ENCODE measurements at places on chromosomes 12 and 14.
A peak's percentile ranks its signal among the peaks of the same experiment; 100 is the strongest.

DNA sequence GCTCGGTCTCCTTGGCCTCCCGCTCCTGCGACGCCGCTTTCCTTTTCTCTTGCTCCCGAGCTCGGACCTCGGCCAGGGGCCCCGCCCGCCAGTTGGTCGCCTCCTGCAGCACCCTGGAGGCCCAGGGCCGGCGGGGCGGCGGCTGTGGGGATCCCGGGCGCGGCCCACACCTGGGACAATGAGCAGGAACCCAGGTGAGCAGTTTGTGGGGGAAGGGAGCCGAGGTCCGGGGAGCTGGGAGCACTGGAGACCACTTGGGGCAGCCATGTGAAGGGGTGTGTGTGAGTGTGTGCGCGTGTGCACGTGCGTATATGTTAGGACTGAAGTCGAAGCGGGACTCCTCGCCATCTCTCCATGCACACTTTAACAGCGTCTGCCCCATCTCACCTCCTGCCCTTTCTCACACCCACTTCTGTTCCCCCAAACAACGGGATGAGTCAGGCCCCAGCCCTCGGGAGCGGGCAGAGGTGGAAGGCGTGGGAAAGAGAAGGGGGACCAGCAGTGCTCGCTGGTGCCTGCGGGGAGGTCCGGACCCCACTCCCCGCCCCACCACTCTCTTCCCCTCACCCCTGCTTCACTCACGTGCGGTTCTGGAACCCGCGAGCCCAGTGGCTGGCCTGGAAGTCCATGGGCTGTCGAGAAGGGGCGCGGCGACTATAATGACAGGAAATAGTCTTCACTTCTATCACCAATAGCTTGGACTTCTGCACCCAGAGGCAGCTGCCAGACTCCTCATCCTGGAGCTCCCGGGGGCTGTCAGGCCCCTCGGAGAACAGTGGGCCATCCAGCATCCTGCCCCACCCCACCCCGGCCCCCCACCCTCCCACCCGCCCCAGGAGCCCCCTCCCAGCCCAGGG, 450 bp downstream of the DDN start:
- DNase-seq = peak; percentile 54

DNA sequence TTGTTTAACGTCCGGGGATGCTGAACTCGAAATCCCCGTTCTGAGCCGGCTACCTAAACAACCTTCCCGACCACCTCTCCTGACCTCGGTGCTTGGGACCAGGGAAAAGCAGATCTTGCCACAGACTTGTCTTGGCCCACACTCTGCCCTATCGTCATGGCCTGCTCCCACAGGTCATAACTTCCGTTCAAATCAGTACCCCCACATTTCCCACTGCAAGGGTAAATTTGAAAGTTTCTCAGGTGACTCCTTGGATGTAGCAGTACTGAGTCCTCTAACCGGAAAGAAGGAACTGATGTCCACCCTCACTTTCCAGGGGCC, 612 bp upstream of the RBM23 start:
- no peak for DNase-seq

DNA sequence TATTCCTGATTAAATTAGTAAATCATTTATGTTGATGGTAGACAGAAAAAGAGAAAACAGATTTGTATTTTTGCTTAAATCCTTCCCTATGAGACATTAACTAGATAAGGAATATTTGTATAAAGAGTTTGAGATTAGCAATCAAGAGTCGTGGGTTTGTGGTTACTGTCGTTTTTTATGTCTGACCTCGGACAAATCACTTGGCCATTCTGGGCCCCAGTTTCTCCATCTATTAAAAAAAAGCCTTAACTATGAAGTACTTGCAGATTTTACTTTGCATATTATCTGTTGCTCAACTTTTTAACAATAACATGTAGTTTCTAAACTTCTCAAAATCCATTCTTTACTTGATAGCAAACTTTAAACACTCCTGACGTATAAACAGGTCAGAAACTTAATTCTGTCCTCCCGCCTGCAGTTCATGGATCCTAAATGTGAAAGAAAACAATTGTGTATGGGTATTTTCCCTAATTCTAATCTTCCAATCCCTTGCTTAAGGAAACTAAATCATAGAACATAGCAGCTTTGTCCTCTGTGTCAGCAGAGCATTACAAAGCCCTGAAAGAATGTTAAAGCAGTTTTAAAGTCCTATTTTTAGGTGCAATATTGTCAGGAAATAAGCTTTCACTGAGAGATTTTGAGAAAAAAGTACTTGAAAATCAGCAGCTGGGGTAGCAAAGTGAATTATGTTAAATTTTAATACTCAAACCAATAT, 118.2 kb downstream of the GPR135 start:
- DNase-seq = no peak

- no peak for DNase-seq
Observed at GRCh38 chr12:129538137-129538536, 365.7 kb downstream of the TMEM132D start.

DNA sequence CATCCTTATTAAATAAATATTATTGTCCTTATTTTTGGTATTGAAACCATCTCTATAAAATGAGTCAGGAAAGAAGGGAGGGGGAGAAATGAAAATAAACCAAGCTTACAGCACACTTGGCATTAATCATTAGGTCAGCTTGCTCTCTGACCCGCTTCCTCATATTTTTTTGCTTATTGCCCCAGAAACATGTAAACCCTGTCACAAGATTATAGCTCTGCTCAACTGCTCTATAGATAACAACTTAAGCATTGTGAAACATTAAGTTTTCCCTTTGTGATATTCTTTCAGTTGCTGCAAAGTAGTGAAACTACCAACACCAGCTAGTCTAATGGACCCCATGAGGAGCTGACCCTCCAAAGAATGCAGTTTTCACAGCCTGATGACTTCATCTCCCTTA, 819.5 kb downstream of the SLC16A7 start:
- no peak for DNase-seq

- DNase-seq = peak; percentile 19
Observed at GRCh38 chr12:82593901-82594396, 92.8 kb upstream of the TMTC2 start.

DNA sequence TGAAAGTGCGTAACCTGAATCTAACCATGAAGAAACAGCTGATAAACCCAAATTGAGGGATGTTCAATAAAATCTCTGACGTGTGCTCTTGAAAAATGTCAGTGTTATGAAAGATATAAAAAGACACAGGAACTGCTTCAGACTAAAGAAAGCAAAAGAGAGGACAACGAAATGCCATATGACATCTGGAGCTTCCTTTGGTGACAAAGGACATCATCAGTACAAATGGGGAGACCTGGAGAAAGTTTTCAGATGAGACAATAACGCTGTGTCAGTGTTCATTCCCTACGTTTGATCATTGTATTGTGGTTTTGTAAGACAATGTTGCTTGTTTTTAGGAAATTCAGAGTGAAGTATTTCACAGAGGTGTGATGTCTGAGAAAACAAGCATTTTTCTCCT, 125.9 kb upstream of the MAP1LC3B2 start:
- DNase-seq = no peak

- no peak for DNase-seq
Observed at GRCh38 chr12:17028348-17028747, 422.4 kb upstream of the LMO3 start.

DNA sequence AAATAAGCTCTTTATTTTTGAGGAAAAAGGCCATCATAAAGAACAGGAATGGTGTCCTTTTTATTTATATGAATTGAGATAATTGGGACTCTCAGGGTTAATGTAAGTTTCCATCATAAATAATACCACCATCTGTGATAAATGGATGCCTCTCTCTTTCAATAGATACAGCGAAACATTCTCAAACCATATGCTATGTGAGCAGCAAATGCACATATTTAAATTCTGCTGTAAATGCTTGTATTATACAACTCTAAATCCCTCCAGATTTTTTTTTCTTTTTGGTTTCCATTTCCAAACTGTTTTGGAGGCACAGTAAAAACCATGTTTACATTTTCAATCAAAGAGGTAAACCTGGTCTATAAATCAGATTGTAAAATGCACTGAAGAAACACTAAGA, 132.3 kb downstream of the TMEM132C start:
- DNase-seq = peak; percentile 65

DNA sequence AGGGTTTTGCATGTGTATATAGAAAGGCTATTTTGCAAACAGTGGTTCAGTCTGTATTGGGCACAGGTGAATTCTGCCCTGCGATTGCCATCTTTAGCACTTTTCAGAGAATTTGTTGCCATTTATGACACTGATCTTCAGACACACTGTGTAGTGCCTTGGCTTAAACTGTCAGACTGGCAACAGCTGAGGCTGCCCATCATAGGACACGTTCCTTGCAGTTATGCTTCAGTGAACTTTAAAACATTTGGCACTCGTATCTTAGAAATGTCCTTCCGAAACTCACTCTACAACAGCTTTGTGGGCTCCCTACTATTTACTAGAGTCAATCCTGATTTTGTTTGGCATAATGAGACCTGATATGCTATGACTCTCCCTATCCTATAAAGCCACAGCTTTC, 29.1 kb downstream of the AP5M1 start:
- no peak for DNase-seq

- DNase-seq = no peak
Observed at GRCh38 chr12:32606443-32606842, 72.7 kb upstream of the DNM1L start.

DNA sequence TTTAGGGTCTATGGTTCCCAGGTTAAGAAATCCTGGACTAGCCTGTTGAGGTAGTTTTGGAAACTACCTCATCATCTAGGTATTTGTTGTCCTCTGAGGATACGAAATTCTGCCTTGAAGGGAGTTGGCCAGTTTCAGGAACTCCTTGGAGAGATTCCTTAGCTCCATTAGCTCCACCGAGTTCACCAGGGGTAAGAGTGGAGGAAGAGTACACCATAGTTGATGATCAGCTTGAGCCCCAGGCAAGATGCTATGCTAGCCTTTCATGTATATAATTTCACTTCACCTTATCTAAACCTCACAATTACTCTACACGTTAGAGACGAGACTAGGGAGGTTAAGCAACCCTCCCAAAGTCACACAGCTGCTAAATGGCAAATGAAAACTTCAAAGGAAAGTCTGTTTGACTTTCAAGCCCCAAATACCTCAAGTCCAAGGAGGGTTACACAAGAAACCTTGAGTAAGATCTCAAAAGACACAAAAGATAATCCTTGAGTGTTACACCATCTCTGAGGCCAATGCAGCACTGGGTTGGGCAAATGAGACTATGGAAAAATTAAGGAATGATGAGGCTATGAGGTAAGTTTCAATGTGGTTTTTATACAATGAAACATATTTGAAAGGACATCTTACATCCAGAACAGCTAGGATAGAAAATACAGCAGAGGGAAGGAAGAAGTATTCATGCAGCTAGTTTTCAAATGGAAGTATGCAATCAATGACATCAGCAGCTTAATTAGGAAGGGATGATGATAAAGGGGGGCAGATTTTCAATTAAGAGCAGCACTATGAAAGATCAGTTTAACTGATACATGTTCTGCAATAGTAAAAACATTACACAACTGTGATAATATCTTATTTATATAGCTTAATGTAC, 97.2 kb upstream of the KRAS start:
- DNase-seq = no peak

DNA sequence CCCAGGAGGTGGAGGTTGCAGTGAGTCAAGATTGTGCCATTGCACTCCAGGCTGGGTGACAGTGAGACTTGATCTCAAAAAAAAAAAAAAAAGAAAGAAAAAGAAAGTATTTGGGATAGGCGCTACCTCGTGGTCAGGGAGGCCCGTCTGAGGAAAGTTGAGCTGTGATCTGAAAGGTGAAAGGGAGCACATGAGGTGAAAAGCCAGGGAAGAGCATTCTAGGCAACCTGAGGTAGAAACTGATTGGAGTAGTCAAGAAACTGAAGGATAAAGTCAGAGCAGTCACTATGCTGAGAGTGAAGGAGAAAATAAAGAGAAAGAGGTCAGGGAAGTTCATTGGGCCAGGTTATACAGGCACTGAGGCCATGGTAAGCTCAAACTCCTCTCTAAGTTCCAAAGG, 7.7 kb downstream of the ANAPC5 start:
- DNase-seq = no peak

DNA sequence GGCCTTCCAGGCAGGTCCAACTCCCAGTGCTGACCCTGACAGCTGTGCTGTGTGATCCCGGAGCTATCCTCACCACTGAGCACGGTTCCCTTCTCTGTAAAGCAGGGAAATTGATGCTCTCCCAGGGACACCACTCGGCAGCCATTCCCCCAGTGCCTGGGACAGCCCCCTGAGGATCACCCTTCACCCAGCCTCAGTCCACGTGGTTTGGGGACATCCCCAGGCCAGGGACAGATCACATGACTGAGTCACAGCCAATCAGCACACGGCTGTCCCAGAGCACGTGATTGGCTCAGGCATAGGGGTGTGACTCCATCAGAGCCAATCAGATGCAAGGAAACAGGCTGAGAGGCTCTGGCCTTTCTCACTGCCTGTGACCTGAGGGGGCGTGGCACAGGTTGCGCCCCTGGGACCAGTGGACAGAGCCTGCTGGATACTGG, 68.8 kb upstream of the SFSWAP start:
- no peak for DNase-seq

DNA sequence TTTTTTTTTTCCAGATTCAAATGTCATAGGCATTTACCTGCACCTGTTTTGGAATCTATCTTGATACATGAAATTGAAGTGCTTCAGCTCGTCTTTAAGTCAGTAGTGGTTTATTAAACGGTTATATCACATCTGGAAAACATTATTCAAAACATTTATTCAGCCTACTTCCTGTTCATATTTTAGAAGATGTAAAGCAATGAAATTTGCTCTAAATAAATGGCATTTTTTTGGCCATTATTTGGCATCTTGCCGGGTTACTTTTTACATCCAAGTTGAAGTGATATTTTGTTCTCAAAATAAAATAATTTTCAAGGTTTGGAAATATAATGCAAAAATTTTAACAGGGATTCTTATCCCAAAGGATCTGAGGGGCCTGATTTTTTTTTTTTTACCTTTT, 103.1 kb downstream of the EML1 start:
- DNase-seq = no peak

DNA sequence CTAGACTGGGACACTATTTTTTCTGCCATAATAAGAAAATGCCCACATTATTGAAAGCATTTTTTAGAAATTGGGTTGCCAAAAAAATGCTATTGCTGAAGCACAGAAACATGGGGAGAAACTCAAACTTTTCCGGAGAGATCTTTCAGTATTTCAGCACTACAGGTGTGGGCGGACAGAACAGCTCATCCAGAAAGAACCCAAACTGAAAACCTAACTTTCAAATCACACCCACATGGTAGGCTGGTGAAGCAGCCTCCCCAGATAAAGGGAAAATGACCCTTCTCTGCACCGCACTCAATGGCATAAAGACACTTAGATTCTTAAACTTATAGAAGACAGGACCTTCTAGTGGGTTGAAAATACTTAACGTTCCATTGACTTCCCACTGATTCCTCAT, 62.3 kb upstream of the TMPO start:
- no peak for DNase-seq

DNA sequence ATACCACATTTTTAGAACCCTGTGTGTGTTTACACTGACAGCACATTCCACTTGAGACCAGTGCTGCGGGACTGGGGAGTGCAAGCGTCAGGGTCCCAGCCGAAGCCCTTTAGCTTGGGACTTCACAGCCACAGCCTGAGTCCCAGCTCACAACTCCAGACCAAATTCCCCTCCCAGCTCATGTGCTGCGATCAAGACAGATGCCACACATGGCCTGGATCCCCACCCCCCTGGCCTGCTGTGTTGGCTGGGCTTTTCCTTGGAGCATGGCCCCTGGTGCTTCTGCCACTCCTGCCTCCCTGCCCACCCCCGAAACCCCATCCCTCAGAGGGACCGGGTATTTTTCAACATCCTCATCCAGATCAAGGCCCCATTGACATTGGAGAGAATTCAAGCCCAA, 63.7 kb downstream of the WDR20 start:
- DNase-seq = no peak

- no peak for DNase-seq
Observed at GRCh38 chr14:99971941-99972747, 93.1 kb upstream of the EVL start.

All from NCI-H146 (cell line).